ENCODE measurements at places on chromosomes 16 and 17.

DNA sequence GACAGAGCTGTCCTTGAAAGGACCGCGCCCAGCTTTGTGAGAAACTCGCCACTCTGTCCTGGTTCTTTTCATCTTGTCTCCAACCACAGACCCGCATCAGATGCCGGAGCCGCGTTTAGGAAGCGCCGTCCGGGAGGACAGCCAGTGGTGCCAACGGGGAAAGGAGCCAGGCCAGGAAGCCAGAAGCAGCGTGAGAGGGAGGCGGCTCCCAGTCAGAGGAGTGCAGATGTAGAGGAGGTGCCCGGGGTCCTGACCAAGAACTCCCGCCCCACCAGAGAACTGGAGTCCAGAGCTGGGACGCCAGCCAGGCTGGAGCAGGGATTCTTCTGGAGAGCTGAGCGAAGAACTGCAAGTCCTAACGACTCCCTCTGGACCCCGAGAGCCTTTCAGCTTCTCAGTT lies 49.3 kb upstream of the TNRC6C start:
- DNase-seq = no peak

GRCh38 chr16:69474408-69474807 lies 50.0 kb downstream of the CYB5B start:
- DNase-seq = no peak

- no peak for DNase-seq
Measured at GRCh38 chr16:70483426-70483825, 29.0 kb downstream of the FCSK start.

DNA sequence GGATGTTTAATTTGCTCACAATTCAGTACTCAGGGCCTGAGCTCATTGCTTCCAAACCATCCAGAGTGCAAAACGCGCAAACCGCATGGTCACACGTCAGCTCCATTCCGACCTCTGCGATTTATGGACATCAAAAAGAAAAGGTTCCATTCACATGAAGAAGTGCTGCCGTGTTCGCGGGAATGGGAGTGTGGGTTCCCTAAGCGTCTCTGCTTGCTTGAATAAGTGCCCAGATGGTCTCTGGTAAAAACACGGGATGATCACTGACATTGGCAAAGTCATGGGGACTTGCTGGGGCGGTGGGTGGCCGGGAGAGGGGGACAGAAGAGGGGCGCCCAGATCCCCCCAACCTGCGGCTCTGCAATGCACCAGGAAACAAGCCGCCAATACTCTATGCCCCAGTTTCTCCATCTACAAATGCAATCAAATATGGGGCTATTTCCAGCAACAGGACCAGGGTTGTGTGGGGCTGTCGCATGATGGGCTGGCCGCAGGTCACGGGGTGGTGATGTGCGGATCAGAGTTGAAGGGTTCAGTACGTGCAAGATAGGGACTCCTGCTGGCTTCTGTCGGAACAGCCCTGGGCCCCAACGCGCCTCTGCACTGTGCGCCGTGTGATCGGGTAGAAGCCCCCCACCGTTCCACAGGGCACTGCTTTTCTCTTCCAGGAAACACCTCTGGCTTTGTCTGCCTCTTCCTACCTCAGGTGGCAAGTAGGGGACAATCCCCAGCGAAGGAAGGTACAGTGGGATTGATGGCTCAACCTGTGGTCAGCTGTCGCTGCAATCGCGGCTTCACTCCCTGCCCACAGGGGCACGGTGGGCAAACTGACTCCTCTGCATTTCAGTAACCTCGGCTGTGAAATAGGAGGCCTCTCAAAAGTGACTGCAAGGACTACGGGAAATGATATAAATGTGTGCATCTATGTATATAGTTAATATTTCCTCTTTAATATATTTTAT lies 11.2 kb downstream of the FOXF1 start:
- DNase-seq = no peak

- DNase-seq = no peak
Measured at GRCh38 chr17:57879437-57880085, 29.7 kb upstream of the MRPS23 start.
